ENCODE measurements at places on chromosomes 4 and X.

DNA sequence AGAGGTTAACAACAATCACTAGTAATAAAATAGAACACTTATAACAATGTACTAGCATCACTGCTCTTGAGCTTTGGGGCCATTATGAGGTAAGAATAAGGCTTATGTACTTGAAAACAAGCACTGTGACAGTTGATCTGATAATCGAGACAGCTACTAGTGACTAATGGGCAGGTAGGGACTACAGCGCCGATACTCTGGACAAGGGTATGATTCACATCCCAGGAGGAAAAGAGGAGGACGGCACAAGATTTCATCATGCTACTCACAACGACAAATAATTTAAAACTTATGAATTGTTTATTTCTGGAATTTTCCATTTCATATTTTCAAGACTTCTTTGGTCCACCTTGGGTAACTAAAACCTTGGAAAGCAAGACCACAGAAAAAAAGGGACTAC is 62.3 kb downstream of the FAM184B start:
- DNase-seq, result no peak

GRCh38 chr4:76386566-76387305 is 34.2 kb downstream of the CCDC158 start:
- DNase-seq, result no peak

- no peak for DNase-seq
Measured at GRCh38 chr4:154025110-154025509, 236.2 kb upstream of the SFRP2 start.

- DNase-seq, result no peak
Measured at GRCh38 chrX:70826715-70827114, 81.8 kb downstream of the TEX11 start.

- no peak for DNase-seq
Measured at GRCh38 chr4:57496697-57497471, 386.7 kb upstream of the IGFBP7 start.

DNA sequence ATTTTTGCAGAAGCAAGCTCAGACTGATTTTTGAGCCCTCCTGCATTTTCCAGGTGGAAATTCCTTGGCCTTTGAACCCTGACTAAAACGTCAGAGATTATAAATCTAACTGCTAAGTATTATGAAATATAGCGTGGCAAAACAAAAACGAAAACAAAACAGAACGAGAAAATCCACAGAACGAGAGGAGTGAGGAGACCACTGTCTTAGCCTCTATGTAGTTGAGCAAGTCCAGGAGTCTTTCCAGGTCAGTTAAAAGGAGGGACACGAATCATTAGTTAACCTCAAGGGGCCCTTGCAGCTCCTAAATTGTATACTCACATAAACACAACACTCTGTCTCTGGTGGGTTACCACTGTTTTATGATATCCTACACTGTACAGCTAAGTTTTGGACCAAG is 80.2 kb downstream of the SYNPO2 start:
- DNase-seq, result no peak

GRCh38 chrX:16966752-16967448 is 20.4 kb downstream of the REPS2 start:
- no peak for DNase-seq

- DNase-seq, result no peak
Measured at GRCh38 chr4:111905511-111905910, 239.7 kb upstream of the FAM241A start.

DNA sequence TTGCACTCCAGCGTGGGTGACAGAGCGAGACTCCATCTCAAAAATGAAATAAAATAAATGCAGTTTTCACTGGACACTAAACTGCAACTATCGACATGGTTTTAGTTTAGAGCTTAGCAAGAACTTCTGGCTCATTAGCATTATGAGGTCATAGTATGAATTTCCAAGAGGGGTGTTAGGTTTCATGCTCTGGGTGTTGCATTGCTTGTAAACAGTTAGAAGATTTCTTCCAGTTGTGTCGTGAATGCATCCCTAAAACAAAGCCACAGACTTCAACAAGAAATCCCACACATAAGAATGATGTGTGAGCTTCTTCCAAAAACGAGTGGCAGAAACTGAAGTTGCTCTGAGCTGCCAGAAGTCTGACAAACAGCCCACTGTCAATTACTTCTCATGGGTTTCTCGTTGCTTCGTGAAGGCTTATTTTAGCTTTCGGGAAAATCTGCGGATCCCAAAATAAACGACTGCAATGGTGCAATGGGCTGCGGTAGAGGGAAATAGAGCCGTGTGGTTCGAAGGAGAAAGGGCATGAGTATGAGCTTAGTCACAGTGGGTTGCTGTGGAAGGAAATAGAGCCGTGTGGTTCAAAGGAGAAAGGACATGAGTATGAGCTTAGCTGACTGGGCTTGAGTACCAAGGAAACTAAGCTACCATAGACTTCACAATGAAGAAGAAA is 354.9 kb downstream of the DHRSX start:
- DNase-seq, result no peak

DNA sequence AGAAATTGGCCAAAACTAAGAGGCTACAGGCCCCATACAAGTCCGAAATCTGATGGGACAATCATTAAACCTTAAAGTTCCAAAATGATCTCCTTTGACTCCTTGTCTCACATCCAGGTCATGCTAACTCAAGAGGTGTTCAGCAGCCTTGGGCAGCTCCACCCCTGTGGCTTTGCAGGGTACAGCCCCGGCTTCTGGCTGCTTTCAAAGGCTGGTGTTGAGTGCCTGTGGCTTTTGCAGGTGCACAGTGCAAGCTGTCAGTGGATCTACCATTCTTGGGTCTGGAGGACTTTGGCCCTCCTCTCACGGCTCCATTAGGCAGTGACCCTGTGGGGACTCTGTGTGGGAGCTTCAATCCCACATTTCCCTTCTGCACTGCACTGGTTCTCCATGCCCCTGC is 329.1 kb upstream of the MAD2L1 start:
- no peak for DNase-seq

DNA sequence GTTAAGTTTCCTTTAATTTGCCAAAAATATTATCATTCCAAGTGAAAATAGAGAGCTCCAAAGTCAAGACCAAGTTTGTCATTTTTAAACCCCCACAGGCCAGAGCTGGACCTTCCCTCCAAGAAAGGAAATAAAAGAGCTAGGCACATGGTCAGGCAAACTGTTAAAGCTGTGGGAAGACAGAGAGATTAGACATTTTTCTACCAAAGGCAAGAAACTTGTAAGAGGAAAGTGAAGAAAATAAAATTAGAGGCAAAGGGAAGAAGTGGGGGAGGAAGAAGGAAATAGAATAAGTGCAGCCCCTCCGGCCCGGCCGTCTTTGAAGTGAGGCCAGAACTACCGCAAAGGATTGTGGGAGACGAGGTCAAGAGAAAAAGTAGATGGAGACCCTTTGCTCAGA is 47.9 kb upstream of the HAND2 start:
- DNase-seq, result no peak

- DNase-seq, result no peak
Measured at GRCh38 chrX:25001808-25002660, 13.7 kb downstream of the ARX start.

DNA sequence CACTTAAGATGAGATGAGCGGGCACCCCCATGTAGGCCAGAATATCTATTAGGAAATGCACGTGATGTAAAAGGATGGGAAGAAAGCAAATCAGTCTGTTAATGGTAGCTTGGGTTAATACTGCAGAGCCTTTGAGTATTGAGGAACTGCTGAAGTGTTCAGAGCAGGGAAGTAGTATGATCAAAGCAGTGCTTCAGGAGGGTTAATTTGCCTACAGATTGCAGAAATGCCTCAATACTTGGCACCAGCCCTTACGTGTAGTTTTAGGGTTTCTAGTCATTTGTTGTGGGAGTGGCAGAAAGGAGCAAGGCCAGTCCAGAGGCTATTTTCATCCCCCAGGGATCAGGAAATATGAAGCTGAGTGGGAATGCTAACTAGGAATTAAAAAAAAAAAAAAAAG is 19.7 kb downstream of the ZFX start:
- peak; percentile 53 for DNase-seq

- peak; percentile 80 for DNase-seq
Measured at GRCh38 chr4:143403553-143403820, 66.8 kb downstream of the GAB1 start.

DNA sequence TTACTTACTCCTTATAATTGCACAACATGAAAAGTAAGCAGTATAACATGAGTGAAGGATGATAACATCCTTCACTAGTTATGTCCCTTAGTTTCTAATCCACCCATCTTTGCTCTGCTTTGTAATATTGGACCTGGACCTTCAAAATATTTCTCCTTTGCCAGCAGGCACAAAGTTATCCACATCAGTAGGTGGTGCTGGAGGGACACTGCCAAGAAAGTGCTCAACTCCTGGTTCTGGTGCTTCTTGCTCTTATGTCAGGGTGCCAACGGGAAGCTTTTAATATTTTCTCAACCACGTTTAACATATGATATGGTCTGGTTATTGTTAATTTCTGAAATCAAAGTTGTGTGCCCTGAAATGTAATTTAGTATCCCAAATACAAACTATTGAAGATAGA is 49.1 kb downstream of the TMEM165 start:
- no peak for DNase-seq

GRCh38 chr4:74365761-74366160 is 816 bp downstream of the EREG start:
- DNase-seq, result no peak

GRCh38 chrX:147838465-147839131 is 73.1 kb upstream of the FMR1 start:
- peak; percentile 1 for DNase-seq

- DNase-seq, result no peak
Measured at GRCh38 chr4:82256718-82257117, 117.1 kb downstream of the HNRNPD start.

- DNase-seq, result no peak
Measured at GRCh38 chr4:17142232-17142711, 243.8 kb upstream of the LDB2 start.

- peak; percentile 76 for DNase-seq
Measured at GRCh38 chr4:102344520-102344953, 745 bp downstream of the SLC39A8 start.

- DNase-seq, result no peak
Measured at GRCh38 chrX:8404471-8404870, 60.2 kb upstream of the VCX3B start.

- DNase-seq, result no peak
Measured at GRCh38 chr4:3250956-3251690, 2.2 kb downstream of the MSANTD1 start.

DNA sequence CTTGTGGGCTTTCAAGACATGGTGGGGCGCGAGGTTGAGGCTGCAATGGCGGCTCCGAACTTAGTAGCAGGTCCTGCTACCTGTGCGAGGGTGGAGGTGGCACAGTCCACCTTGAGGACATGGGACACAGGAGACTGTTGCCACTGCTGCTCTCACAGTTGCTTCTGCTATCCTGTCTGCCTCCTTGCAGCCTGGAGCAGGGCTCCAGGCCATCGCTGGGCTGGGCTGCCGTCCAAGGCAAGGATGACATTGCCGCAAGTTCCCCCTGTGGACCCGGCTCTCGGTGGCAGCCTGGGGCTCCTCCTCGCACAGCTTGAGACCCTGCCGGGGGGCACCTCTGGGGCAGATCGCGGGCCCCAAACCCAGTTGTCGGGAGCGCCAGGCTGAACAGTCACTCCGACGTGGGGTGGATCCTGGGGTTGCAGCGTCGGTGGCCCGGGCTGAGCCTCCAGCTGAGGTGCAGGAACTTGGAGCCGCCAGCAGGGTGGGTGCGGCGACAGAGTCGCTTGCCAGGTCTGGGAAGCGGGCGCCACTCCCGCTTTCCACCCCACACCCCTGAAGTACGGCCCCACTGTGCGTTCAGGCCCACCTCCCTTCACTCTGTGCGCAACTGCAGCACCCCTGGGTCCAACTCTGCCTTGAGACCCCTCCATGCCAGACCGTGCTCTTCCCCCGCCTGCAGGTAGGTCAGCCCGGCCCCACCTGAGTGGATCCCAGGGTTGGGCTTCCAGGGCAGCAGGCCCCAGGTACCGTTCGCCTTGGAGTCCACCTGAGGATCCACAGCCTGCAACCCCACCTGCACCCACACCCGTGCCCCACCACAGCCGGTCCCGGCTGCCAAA is 192.7 kb upstream of the NUDT6 start:
- DNase-seq, result no peak

DNA sequence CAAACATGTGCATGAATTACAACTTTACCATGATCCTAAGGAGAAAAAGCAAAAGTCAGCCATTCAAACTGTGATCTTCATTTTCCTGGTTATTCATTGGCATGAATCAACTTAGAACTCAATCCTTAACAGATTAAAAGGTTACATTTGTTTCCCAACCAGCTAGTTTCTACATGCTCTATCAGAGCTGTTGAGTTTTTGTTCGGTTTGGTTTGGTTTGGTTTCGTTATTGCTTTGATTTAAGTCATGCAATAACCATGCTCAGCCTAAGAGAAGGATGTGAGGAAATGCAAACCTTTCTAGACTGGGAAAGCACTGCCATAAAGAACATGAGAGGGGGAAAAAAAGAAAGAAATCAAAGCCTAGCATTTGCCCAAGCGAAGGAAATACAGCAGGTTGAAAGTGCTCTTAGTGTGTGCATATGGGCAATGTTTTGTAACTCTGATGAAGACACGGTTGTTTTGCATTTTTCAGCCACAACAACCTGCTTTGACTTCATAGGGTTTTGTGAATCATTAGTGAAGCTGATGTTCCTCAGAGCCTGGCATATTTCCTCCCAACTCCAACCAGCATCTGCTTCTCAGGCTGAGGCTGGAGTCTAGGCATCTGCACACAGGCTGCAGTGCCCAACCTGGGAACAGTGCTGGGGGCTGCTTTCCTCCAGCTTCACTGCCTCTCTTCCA is 234.3 kb downstream of the ZNF674 start:
- no peak for DNase-seq

DNA sequence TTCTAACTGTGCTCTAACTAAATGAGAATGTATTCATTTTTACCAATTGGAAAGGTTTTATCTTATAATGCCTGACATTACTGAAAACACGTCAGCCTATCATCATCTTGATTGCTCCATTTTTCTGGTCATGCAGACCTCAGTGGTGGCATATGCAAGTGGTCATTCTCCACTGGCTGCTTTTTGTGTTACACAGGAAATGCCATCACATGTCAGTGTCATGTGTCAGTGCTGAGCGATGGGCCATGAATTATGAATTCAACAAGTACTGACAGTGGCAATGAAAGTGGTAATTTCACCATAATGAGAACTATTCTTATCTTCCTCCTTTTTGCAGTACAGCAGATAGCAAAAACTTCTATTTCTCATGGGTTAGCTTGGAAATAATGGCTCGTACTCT is 190.5 kb downstream of the PACRGL start:
- no peak for DNase-seq

DNA sequence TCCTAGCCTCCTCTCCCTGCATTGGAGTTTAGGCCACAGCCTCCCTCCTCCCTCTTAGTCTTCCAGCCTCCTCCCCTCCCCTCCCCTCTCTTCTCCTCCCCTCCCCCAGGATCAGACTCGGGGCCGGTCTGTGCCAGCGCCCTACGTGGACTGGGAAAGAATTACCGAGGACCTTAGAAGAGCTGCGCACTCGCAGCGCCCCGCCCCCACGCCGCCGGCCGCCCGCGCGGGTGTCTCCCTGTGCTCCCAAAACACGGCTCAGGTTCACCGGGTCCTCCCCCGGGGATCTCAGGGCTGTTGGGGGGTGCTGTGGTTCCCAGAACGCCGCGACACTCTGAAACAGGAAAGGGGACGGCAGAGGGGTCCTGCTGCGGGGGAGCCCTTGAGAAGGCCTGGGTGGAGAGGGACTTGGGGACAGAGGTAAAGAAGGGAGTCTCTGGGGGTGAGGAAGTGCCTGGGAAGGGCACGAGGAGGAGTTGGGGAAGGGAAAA is 122.3 kb upstream of the TBL1X start:
- DNase-seq, result no peak

- DNase-seq, result no peak
Measured at GRCh38 chr4:110550260-110550659, 72.6 kb downstream of the PITX2 start.

Measured in OCI-LY7 (cell line).